ENCODE measurements at places on chromosomes 4 and X. TPM values are rescaled to one million over a fixed set of nuclear protein-coding genes. Genes with fewer than 3 reads are reported as not detected.
A peak's percentile ranks its signal among the peaks of the same experiment; 100 is the strongest.

CENPVL3 gene
- total RNA-seq = not detected

DNA sequence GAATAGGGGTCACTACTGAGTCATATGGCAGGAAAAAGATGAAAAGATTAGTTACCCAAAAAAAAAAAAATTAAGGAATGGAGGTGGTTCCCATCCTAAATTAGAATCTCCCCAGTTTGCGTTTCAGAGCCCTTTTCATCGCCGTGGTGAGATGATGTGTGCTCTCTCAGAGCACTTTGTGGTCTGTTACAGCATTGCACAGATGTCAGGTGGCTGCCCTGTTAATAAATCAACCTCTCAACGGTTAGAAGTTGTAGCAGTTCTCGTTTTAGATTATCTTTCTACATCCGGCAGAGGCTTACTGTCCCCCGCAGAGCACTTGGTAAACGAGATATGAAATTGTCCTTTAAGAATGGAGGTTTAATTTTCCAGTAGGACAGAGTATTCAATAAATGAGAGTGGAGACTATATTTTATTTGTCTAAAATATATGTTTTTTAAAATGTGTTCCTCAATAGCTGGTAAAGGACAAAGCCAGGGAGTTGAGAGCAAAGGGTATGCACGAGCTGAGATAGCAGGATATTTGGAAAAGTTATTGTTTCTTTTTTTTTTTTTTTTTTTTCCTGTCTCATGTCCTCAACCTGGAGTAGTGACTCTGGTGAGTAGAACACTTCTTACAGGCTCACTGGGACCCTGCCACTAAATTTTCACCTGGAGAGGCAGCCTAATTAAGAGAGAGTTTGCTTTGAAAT, 26.9 kb downstream of the AFF1 start:
- DNase-seq = no peak
- H3K36me3 ChIP-seq = no peaks in the 10 kb centered on the region
- H3K4me1 ChIP-seq = no peaks in the 10 kb centered on the region
- no peak overlapping the region for H3K4me3 ChIP-seq
- peak overlapping the region; percentile 72 for H3K27ac ChIP-seq

DNA sequence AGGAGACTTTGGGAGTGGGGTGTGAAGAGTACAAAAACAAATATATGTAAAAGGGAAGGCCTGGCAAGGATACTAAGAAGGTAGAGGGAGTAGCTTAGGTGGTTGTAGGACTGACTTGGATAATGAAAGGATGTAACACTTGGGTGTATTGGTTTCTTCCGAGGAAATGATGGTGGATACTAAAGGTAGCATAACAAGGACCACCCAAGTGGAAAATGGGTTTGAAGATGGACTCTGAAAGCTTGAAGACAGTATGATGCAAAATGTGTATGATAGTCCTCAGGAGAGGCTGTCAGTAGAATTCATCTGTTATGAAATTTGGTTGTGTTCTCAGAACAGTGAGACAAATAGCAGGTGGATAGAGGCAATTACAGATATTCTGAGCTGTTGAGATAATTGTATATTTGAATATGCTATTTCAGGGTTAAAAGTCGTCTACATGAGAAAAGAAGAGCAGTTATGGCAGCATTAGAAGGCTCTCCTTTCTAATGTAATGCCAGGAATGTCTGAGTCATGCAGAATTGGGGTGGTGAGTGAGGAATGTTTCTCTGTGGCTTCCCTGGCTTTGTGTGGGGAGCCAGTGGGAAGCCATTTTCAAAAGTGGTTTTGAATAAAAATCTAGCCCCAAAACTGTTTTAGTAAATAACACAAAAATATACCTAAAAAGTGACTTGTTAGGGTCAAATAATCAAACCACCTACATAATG, 75.6 kb downstream of the FHIP1A start:
- no peaks in the 10 kb centered on the region for H3K36me3 ChIP-seq
- H3K27me3 ChIP-seq = no peaks in the 10 kb centered on the region
- no peak overlapping the region for H3K27ac ChIP-seq

DNA sequence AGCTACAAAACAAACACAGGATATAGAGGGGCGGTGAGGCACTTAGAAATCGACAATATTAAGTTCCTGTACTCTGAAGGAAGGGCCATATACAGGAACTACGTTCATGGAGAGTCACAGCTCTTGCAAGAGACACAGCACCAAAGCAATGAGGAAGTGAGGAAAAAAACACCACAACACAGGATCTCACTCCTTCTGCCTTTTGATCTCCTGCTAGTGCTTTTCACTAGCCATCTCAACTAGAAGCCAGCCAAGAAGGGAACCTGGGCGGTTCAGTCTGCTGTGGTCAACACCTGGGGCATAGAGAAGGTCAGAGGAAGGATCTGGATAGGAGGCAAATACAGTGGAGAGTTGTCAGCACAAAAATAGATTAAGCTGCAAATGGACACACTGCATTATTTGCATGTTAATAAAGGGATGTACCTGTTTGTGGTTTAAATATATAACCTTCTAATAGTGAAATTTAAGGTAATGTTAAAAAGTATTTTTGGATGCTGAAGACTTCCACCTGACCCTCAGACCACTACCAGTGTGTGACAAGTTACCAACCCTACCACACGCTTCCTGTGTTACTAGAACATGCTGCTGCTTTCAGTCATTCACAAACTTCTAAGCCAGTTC, 104.6 kb downstream of the DTHD1 start:
- no peak for DNase-seq
- no peak overlapping the region for H3K4me3 ChIP-seq
- H3K36me3 ChIP-seq = no peaks in the 10 kb centered on the region
- H3K4me1 ChIP-seq = no peaks in the 10 kb centered on the region
- no peaks in the 10 kb centered on the region for H3K27me3 ChIP-seq

KLHL13 gene
- 19.7 TPM for total RNA-seq

BANK1 gene
- total RNA-seq = 3.1 TPM

- no peak for DNase-seq
- no peaks in the 10 kb centered on the region for H3K27me3 ChIP-seq
- no peak overlapping the region for H3K4me3 ChIP-seq
Measured at GRCh38 chr4:54898656-54899340, 226.6 kb downstream of the KDR start.

GRCh38 chr4:22515888-22516541, at the start of gene ADGRA3:
Gene ADGRA3, minus strand, starts transcription at chr4:22516066. Its CDS starts 282 bp downstream, at chr4:22515784.
- no peaks in the 10 kb centered on the region for H3K36me3 ChIP-seq
- no peaks in the 10 kb centered on the region for H3K4me1 ChIP-seq
- H3K27ac ChIP-seq = peak within 1 kb of the TSS; percentile 87
- no peaks in the 10 kb centered on the region for H3K27me3 ChIP-seq
- H3K4me3 ChIP-seq = peak within 1 kb of the TSS; percentile 58
- DNase-seq = peak; percentile 71

DNA sequence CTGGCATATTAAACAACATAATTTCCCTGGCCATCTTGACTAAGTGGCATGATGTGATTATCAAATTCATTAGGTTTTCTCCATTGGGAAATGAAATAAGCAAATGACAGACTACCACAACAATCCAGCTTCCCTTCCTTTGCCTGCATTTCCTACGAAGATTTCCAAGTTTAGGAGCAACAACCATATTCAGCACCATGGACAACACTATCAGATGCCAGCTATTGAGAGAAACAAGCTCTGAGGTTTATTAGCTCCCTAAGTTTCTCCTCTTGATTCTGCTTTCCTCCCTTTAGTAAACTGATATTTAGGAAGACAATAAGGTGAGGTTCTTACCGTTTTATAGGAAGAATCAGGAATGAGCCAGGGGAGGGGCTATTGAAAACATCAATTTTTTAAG, 36.2 kb downstream of the DCX start:
- no peaks in the 10 kb centered on the region for H3K36me3 ChIP-seq
- no peaks in the 10 kb centered on the region for H3K27me3 ChIP-seq
- no peak overlapping the region for H3K4me3 ChIP-seq
- DNase-seq = no peak
- H3K4me1 ChIP-seq = no peaks in the 10 kb centered on the region
- H3K27ac ChIP-seq = no peak overlapping the region

- no peaks in the 10 kb centered on the region for H3K27me3 ChIP-seq
- DNase-seq = no peak
- H3K4me1 ChIP-seq = no peaks in the 10 kb centered on the region
- no peak overlapping the region for H3K4me3 ChIP-seq
- no peaks in the 10 kb centered on the region for H3K36me3 ChIP-seq
Measured at GRCh38 chr4:1810765-1811164, 17.7 kb downstream of the FGFR3 start.

- H3K4me3 ChIP-seq = no peak overlapping the region
- no peaks in the 10 kb centered on the region for H3K27me3 ChIP-seq
- H3K36me3 ChIP-seq = no peaks in the 10 kb centered on the region
- DNase-seq = no peak
Measured at GRCh38 chr4:3263053-3263875, 14.3 kb downstream of the MSANTD1 start.

FGF2 gene
- 57.9 TPM for total RNA-seq

PIR gene
- 9.8 TPM for total RNA-seq

DNA sequence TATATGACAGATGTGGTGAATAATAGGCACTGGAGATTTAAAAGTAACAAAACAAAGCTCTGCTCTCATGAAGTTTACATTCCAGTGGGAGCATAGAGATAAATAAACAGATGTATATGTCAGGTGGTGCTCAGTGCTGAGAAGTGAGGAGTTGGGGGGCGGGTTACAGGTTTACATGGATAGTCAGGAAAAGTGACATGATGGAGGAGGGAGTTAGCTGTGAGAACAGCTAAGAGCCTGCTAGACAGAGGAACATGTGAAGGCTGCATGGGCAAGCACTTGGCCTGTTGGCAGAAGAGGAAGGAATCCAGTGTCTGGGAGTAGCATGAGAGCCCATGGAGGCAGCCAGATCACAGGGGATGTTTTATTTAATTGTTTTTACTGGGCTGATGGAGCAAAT, 10.2 kb upstream of the TMEM156 start:
- H3K4me1 ChIP-seq = no peaks in the 10 kb centered on the region
- H3K4me3 ChIP-seq = no peak overlapping the region
- H3K27me3 ChIP-seq = no peaks in the 10 kb centered on the region
- no peak overlapping the region for H3K27ac ChIP-seq

TRAM1L1 gene
- total RNA-seq = 13.5 TPM

DNA sequence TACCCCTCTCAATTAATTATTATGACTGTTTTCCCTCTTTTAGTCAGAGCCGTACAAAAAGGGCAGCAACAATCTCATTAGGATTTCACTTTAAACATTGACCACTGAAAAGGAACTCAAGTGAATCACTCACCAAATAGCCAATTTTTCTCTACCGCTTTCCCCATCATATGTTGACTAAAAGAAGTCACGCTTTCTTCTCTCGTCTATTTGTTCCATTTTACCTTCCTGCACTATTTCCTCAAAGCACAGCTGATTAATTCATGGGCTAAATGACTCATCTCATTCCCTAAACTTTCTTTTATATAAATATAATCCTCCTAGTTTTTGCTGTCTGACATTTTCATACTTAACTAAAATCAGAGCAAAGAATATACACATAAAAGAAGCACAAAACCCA, 8.2 kb downstream of the MID1 start:
- no peak for DNase-seq
- peak overlapping the region; percentile 20 for H3K27ac ChIP-seq
- no peak overlapping the region for H3K4me3 ChIP-seq
- no peaks in the 10 kb centered on the region for H3K36me3 ChIP-seq
- H3K27me3 ChIP-seq = no peaks in the 10 kb centered on the region

F9 gene
- total RNA-seq = not detected
